T-helper 17 cell (primary cell): ENCODE measurements at places on chromosomes 7 and 10.

DNA sequence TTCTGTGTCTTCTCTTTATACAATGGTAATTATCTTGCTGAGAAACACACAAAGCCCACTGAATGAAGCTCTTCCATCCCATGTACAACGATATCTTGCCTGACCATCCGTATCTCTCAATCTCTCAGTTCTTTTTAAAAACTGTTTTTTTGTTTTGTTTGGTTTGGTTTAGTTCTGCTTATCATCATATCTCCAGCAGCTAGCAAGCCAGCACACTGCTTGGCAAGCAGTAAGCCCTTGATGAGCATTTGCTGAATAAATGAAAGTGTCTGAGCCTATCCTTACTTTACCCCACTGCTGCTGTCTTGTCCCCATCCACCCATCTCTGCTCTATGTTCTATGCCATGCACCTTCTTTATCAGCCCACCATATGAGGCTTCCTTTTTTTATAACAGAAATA, 34.2 kb downstream of the ITGB1 start:
- DNase-seq, result no peak
- no peaks in the 10 kb centered on the region for H3K27me3 ChIP-seq
- H3K4me3 ChIP-seq, result peak overlapping the region; percentile 52
- H3K4me1 ChIP-seq, result peaks cover 25% of the 10 kb centered on the region
- peaks cover 20% of the 10 kb centered on the region for H3K36me3 ChIP-seq

DNA sequence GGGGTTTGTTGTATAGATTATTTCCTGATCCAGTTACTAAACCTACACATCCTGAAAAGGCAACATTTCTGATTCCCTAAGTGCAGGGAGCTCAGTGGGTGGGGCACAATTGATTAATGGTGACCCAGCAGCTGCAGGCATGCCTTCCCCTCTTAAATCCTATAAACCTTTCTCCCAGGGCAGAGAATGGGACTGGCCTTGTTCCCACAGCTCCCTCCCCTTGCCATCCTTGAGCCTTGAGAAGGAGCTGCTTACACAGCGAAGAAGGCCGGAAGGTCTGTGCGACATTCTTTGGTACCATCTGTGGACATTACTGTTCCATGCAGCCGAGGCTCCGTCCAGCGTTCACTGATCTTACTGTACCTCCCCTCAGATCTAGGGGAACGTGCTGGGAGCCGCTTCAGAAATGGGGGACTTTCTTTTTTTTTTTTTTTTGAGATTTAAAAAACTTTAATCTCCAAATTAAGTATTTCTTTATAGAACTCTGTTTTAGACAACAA, 14.3 kb downstream of the KLF6 start:
- no peak for DNase-seq
- H3K27me3 ChIP-seq, result no peaks in the 10 kb centered on the region
- H3K4me3 ChIP-seq, result no peak overlapping the region
- H3K4me1 ChIP-seq, result peaks cover 38% of the 10 kb centered on the region
- no peaks in the 10 kb centered on the region for H3K36me3 ChIP-seq

GRCh38 chr10:90743291-90743690, 114.5 kb downstream of the HTR7 start:
- H3K4me3 ChIP-seq, result no peak overlapping the region
- H3K36me3 ChIP-seq, result no peaks in the 10 kb centered on the region
- H3K27me3 ChIP-seq, result peaks cover 66% of the 10 kb centered on the region
- H3K4me1 ChIP-seq, result peaks cover 2% of the 10 kb centered on the region
- no peak overlapping the region for H3K27ac ChIP-seq

DNA sequence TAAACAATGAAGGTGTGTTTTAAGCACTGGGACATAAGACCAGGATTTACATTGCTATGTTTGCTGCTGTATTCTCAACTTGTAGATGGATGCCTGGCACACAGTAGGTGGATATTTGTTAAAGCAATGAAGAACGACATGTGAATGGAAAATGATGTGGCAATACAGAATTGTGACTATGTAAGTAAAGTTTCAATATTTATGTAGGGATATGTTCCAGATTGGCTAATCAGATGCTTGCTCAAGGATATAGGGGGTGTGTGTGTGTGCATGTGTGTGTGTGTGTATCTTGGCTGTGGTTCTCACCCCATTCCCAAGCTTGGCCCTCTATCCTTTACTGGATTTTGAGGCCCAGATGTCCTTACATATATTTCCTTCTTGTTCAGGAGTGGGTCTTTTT, 42.7 kb upstream of the LAMB1 start:
- no peaks in the 10 kb centered on the region for H3K36me3 ChIP-seq
- H3K4me3 ChIP-seq, result no peak overlapping the region
- no peaks in the 10 kb centered on the region for H3K4me1 ChIP-seq

DNA sequence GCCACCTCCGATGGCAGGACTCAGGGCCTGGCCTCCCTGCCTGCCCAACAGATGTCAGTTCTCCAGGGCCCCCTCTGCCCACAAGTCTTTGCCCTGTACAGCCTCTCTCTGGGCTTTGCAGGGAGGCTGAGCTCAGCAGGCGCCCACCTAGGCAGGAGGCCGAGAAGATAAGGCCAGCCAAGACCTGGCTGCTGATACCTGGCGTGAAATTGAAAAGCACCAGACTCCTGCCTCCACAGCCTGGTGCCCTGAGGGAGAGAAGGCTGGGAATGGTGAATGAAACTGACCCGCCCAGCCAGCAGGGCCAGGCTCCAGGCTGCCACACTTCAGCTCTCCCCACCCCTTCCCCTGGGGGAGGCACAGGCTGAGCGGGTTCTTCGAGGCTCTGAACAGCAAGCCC, 145.8 kb downstream of the CDH23 start:
- peaks cover 14% of the 10 kb centered on the region for H3K27me3 ChIP-seq
- no peaks in the 10 kb centered on the region for H3K36me3 ChIP-seq
- H3K4me1 ChIP-seq, result peaks cover 6% of the 10 kb centered on the region

GRCh38 chr7:38675494-38676106, 44.4 kb upstream of the AMPH start:
- DNase-seq, result no peak
- peaks cover 4% of the 10 kb centered on the region for H3K4me1 ChIP-seq
- peaks cover 34% of the 10 kb centered on the region for H3K27me3 ChIP-seq
- H3K4me3 ChIP-seq, result no peak overlapping the region
- no peaks in the 10 kb centered on the region for H3K36me3 ChIP-seq

- peak; percentile 55 for DNase-seq
- H3K27ac ChIP-seq, result peak overlapping the region; percentile 99
- H3K27me3 ChIP-seq, result peaks cover 4% of the 10 kb centered on the region
- H3K4me1 ChIP-seq, result peaks cover 51% of the 10 kb centered on the region
Observed at GRCh38 chr7:26199301-26200037, 1.1 kb downstream of the HNRNPA2B1 start.

DNA sequence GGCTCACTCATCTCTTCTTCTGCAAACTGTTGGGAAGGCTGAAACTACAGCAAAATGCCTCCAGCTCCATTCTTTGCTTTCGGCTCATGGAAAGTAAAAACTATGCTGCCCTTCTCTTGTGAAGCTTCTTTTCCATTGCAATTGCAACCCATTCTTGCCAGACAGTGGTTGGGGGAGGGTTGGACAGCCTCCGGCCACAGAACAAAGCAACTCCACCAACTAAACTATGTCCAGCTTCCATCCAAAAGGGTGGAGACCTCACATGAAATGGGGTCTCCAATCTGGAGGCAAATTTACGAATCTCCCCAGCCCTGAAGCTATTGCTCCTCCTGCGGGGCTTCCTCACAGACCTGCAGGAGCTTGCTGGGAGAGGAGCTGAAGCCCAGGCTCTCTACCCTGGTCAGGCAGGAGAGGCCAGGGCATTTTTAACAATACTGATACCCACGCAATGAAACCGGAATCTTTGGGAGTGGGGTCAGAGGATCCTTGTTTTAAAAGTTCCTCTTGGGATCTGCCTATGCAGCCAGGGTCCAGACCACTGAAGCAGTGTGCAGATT, 549 bp downstream of the GPNMB start:
- DNase-seq, result no peak
- no peaks in the 10 kb centered on the region for H3K4me1 ChIP-seq
- no peak overlapping the region for H3K4me3 ChIP-seq
- H3K27me3 ChIP-seq, result peaks cover 88% of the 10 kb centered on the region

DNA sequence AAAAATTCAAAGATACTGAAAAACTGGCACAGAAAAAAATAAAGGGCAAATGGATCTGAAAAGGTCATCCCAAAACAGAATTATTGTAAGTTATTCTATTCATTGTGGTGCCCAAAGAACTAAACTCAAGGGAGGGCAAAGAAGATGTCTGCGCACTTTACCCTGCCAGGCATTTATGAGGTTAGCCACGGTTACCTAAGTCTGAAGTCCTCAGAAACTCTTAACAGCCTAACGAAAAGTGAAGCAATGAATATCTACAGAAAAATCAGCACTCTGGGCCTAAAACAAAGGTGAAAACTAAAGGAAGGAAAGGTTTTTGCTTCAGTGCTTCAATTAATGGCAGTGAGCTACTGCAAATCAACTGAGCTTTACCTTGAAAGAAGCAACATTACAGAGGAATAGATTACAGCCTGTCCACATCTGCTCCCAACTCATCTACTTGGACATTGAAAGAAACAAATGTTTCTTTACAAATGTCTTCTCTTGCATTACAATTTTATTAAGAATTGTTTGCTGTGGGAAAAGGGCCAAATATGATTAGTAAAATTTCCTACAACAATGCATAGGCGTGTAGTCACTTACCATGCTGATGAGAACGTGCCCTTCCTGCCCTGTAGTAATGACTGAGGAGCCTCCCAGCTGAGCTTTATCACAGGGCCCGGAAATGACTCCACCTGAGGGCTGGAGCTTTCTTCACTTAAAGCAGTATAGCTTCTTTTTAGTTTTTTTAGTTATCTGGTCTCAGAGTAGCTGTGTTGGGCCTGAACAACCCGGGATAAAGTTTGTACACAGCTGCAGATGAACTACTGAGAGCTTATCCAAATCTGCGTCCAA, at the start of gene TUBAL3:
TUBAL3 (minus strand) TSS at position 621 of the 834 bp plus-strand sequence; CDS start at position 585, 36 bp downstream.
- DNase-seq, result no peak
- no peak within 1 kb of the TSS for H3K27ac ChIP-seq
- H3K4me1 ChIP-seq, result no peaks in the 10 kb centered on the region

GRCh38 chr10:58320351-58321049, 14.3 kb upstream of the UBE2D1 start:
- H3K27me3 ChIP-seq, result peaks cover 5% of the 10 kb centered on the region
- H3K4me1 ChIP-seq, result peaks cover 7% of the 10 kb centered on the region
- no peak for DNase-seq
- H3K27ac ChIP-seq, result no peak overlapping the region

GRCh38 chr10:86100581-86101061, 266.0 kb downstream of the GRID1 start:
- H3K27ac ChIP-seq, result no peak overlapping the region
- no peaks in the 10 kb centered on the region for H3K36me3 ChIP-seq
- DNase-seq, result no peak
- H3K27me3 ChIP-seq, result peaks cover 5% of the 10 kb centered on the region
- no peaks in the 10 kb centered on the region for H3K4me1 ChIP-seq

- no peak for DNase-seq
- H3K4me1 ChIP-seq, result no peaks in the 10 kb centered on the region
- no peak overlapping the region for H3K4me3 ChIP-seq
- H3K36me3 ChIP-seq, result no peaks in the 10 kb centered on the region
- no peak overlapping the region for H3K27ac ChIP-seq
Observed at GRCh38 chr7:66263936-66264335, 58.8 kb downstream of the TPST1 start.

DNA sequence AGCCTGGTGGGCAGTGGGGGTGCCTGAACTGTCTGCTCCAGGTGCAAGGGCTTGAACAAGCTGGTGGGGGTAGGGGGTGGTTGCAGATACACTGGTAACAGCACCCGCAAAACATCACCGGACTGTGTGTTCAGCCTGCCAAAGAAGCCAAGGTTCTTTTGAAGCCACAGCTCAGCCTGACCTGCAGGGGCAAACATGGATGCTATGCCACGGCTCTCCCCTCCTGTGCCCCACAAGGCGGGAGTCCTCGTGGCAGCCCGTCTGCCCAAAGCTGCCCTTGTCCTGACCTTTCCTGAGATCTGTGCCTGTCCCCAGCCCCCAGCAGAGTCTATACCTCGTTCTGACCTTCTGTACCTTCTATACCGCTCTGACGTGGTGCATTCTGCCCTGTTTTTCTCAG, 285.7 kb downstream of the GLRX3 start:
- no peak overlapping the region for H3K27ac ChIP-seq
- DNase-seq, result no peak
- H3K36me3 ChIP-seq, result no peaks in the 10 kb centered on the region
- peaks cover 17% of the 10 kb centered on the region for H3K27me3 ChIP-seq
- H3K4me1 ChIP-seq, result peaks cover 2% of the 10 kb centered on the region
- no peak overlapping the region for H3K4me3 ChIP-seq

DNA sequence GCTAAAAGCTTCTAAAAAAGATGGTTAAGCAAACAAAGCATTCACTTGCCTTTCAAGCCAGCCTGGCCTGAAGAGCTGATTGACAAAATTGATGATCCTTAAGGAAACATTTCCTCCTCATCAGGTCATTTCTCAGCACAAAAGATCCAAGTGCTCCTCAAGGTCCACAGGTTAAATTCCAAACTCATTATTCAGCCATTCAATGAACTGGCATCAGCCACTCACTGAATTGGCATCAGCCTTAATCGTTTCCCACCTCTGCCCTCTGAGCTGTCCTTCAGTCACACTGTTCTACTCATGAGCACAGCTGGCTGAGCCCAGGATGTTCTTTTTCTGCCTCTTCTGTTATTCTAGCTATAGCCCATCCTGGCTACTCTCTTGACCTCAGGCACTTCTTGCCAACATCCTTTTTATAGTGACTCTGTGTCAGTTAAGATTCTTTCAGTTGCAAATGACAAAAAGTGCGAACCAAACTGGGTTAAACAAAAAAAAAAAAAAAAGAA, 147.5 kb downstream of the RAB11FIP2 start:
- H3K4me3 ChIP-seq, result no peak overlapping the region
- peaks cover 19% of the 10 kb centered on the region for H3K27me3 ChIP-seq
- no peaks in the 10 kb centered on the region for H3K4me1 ChIP-seq
- no peak for DNase-seq

GRCh38 chr7:134701272-134701671, 54.6 kb downstream of the BPGM start:
- H3K4me3 ChIP-seq, result no peak overlapping the region
- H3K36me3 ChIP-seq, result no peaks in the 10 kb centered on the region
- no peak for DNase-seq
- H3K27ac ChIP-seq, result peak overlapping the region; percentile 4
- peaks cover 10% of the 10 kb centered on the region for H3K27me3 ChIP-seq

DNA sequence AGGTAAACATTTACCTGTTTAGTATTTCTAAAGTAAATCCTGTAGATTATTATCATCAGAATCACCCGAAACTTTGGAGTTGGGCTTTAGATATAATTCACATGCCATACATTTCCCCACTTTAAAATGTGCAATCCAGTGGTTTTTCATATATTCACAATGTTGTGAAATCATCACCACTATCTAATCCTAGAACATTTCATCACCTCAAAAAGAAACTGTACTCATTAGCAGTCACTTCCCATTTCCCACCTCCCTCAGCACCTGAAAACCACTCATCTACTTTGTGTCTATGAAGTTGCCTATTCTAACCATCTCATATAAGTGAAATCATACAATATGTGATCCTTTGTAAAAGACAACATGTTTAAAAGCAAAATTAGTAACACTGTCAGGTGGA, 182.6 kb downstream of the FZD1 start:
- no peaks in the 10 kb centered on the region for H3K4me1 ChIP-seq
- H3K27me3 ChIP-seq, result no peaks in the 10 kb centered on the region
- no peak overlapping the region for H3K4me3 ChIP-seq
- H3K36me3 ChIP-seq, result no peaks in the 10 kb centered on the region
- H3K27ac ChIP-seq, result no peak overlapping the region
- no peak for DNase-seq

GRCh38 chr10:6044751-6045313, 17.3 kb downstream of the IL2RA start:
- no peak for DNase-seq
- H3K27ac ChIP-seq, result peak overlapping the region; percentile 87
- H3K4me1 ChIP-seq, result peaks cover 59% of the 10 kb centered on the region
- H3K27me3 ChIP-seq, result no peaks in the 10 kb centered on the region
- peak overlapping the region; percentile 81 for H3K4me3 ChIP-seq
- H3K36me3 ChIP-seq, result peaks cover 5% of the 10 kb centered on the region

- peaks cover 26% of the 10 kb centered on the region for H3K4me1 ChIP-seq
- H3K36me3 ChIP-seq, result no peaks in the 10 kb centered on the region
- DNase-seq, result no peak
- H3K27ac ChIP-seq, result no peak overlapping the region
- no peaks in the 10 kb centered on the region for H3K27me3 ChIP-seq
Observed at GRCh38 chr7:28028471-28028870, 152.1 kb downstream of the JAZF1 start.
